Epithelial cell of umbilical artery (primary cell): ENCODE measurements at places on chromosomes 16 and 17. TPM values are rescaled to one million over a fixed set of nuclear protein-coding genes. Genes with fewer than 3 reads are reported as not detected.

SP6 gene
- total RNA-seq, result 0.65 and 1.2 TPM in 2 replicates

GPR142 gene
- not detected in 2 replicates for total RNA-seq

PRSS27 gene
- 0.32 and 0.46 TPM in 2 replicates for total RNA-seq

TLCD3B gene
- total RNA-seq, result 0.32 TPM in 1 of 2 replicates, not detected in the other

NPIPB2 gene
- total RNA-seq, result 0.32 and 1.1 TPM in 2 replicates

OTOA gene
- 0.15 TPM in 1 of 2 replicates, not detected in the other for total RNA-seq

ATMIN gene
- total RNA-seq, result 23.1 and 31.3 TPM in 2 replicates

ADAD2 gene
- not detected in 2 replicates for total RNA-seq

TM4SF5 gene
- total RNA-seq, result not detected in 2 replicates

SMIM36 gene
- total RNA-seq, result not detected in 2 replicates

LDHD gene
- 1.4 and 1.9 TPM in 2 replicates for total RNA-seq

ASGR1 gene
- total RNA-seq, result 5.5 and 9.1 TPM in 2 replicates

SRCIN1 gene
- total RNA-seq, result 0.32 TPM in 1 of 2 replicates, not detected in the other

MGRN1 gene
- total RNA-seq, result 16.2 and 17.8 TPM in 2 replicates

CSH1 gene
- not detected in 2 replicates for total RNA-seq

OR1E2 gene
- total RNA-seq, result not detected in 2 replicates

GAS7 gene
- under 0.01 and 0.32 TPM in 2 replicates for total RNA-seq

GNG13 gene
- total RNA-seq, result not detected in 2 replicates

KRTAP3-2 gene
- not detected in 2 replicates for total RNA-seq

LITAFD gene
- not detected in 2 replicates for total RNA-seq

GH1 gene
- total RNA-seq, result not detected in 2 replicates

HOXB1 gene
- total RNA-seq, result not detected in 2 replicates

MEFV gene
- not detected in 2 replicates for total RNA-seq
